NCI-H2081 (cell line): ENCODE measurements at places on chromosomes 16 and 17.

DNA sequence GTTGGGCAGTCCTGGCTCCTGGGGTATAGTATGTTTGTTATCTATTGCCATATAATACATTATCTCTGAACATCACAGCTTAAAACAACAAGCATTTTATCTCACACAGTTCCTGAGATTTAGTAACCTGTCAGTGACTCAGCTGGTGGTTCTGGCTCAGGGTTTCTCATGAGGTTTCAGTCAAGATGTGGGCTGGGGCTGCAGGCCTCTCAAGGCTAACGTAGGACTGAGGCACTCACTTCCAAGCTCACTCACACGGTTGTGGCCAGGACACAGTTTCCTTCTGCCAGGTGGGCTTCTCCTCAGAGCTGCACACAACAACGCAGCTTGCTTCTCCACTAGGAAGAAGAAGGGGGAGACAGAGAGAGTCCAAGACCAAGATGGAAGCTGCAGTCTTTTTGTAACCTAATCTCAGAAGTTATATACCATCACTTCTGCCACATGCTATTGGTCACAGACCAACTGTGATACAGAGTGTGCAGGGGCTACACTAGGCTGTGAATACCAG lies 10.3 kb upstream of the MED13 start:
- no peak for DNase-seq

- no peak for DNase-seq
Measured at GRCh38 chr16:75219088-75219487, 300 bp downstream of the CTRB1 start.

GRCh38 chr17:2828397-2829038 lies 32.3 kb downstream of the RAP1GAP2 start:
- peak; percentile 52 for DNase-seq

DNA sequence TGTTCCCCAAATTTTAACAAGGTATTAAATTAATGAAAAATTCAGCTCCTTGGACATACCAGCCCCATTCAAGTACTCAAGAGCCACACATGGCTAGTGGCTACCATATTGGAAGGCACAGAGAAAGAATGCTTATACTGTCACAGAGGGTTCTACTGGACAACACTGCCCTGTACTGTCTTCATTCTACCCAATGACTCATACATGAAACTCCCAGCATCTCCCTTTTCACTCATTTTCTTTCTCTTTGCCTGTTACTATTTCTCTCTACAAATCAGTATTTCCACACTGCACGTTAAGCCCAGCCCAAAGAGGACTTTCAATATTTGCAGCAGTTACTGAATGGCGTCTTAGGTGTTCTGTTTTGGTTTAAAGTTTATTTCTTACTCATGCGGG lies 72.1 kb upstream of the RCVRN start:
- no peak for DNase-seq

DNA sequence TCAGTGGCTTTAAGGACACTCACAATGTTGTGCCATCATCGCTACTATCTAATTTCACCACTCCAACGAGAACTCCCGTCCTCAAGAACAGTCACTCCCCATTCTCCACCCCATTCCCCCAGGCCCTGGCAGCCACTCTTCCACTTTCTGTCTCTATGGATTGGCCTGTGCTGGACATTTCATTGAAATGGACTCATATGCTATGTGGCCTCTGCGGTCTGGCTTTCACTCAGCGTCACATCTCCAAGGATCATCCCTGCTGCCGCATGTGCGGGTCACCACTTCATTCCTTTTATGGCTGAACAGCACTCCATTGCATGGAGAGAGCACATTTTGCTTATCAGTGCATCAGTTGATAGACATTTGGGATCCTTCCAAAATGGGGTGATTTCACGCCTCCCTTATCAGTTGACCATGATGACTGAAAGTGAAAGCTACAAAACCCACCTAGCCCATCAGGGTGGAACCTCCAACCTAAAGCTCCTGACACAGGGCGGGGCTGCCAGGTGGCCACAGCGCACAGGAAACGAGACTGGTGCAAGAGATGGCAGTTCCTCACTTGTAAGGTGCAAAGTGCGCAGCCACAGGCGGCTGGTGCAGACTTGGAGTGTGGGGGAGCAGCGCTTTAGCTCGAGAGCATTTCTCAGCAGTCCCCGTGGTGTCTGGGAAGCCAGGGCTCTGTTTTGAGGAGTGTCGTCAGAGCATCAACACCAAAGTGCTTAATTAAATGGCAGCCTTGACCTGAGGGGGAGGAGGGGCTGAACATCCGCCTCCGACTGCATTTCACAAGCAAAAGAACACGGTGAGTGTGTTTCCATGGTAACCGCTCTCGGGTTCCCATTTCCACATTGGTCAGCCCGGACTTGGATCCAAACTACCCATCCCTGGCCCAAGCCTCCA lies 23.8 kb downstream of the COTL1 start:
- DNase-seq: no peak

- no peak for DNase-seq
Measured at GRCh38 chr16:89956505-89957215, 8.1 kb downstream of the DEF8 start.

- DNase-seq: no peak
Measured at GRCh38 chr17:9693755-9694154, 48.4 kb downstream of the USP43 start.

DNA sequence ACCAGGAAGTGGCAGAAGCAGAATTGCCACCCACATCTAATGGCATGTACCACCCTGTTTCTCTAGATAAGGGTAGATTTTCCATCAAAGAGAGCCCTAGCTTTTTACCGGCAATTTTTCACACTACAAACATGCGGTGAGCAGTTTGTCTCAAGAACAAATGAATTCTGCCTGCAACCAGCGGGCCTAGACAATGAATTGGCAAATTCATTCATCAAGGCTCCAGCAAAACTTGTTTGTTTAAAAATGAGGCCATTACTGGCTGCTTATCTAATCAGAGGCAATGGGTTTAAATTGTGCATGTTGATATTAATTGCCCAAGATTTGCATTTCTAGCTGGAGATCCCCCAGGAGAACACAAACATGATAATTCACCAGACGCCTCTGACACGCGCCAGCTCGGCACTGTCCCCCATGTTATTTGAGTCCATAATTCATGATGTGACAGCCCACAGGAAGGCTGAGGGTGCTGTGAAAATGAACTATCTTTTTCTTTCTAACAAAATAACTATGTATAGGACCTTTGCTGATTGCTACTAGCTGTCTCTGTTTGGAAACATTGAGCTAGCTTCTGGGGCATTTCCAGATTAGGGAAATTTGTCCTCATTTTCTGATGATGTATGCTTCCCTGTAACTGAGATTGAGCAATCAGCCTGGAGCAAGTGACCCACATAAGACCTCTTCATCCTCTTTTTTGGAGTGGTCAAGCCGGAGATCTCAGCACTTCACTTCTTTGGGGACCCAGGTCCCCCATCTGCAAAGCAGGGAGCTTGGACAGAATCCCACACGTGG lies 80.8 kb downstream of the CNGB1 start:
- DNase-seq: no peak

GRCh38 chr16:27994686-27995085 lies 68.8 kb downstream of the GSG1L start:
- DNase-seq: no peak

- peak; percentile 23 for DNase-seq
Measured at GRCh38 chr17:46782250-46782953, 36.1 kb downstream of the WNT3 start.

DNA sequence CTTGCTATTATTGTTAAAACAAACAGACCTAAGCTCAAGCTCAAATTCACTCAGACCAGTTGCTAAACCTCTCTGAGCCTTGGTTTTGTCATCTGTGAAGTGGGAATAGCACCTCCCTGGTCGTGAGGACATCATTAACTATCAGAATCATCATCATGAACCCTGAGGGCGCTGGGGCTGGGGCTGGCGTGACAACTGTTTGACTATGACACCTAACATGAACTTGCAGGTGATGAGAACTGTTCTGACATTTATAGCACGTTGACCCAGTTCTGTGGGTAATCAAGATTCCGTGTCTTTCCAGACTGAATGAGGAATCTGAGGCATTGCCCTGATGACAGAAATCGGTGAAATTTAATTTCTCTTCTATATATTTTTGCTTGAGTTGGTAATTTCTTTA lies 71.3 kb upstream of the CDH5 start:
- no peak for DNase-seq

- no peak for DNase-seq
Measured at GRCh38 chr16:77967054-77967904, 55.1 kb upstream of the CLEC3A start.

DNA sequence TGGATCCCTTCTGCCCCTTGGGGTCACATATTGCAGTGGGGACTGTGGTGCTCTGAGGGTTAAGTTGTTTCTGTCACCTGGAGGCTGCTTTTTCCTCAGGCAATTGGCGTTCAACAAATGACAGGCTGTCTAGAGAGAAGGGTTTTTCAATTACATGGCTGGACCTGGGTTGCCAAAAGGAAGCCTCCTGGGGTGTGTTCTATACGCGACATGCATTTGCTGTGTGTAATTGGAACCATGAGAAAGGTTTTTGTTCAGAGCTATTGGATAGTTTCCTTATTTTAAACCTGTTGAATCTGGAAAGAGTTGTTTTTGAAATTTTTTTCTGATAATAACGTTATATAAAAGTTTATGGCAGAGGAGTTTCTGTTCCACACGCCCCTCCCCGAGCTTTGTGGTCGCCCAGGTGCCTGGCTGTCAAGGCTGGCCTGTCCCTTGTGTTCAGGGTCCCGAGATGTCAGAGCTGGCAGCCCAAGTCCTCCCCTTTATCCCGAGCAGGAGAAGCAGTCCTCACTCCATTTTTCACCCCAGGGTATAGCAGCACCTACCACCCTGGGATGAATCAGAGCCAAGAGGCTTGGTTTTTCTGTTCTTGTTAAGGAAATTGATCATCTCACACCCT lies 26.1 kb upstream of the ZNF750 start:
- DNase-seq: peak; percentile 83

GRCh38 chr16:89710709-89711564 lies 9.4 kb upstream of the SPATA2L start:
- no peak for DNase-seq

- no peak for DNase-seq
Measured at GRCh38 chr16:26729951-26730541, 336.7 kb upstream of the C16orf82 start.

- no peak for DNase-seq
Measured at GRCh38 chr17:34125010-34125409, 130.1 kb upstream of the CCL2 start.

DNA sequence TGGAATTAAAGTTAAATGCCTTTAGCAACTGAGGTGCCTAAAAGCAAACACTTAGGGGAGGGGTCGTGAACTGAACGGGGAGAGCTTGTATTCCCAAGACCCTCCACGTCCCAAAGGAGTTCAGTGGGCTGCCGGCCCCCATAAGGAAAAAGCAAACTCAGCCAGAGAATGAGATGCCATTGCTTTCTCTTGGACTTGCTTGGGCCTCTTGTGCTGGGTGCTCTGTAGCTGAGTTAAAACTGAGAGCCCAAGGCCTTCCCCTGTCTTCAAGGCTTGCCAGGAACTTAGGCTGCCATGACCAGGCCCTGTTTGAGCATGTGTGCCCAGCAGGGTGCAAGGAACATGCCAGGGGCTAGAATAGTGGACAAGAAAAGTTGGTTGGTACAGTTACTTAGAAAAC lies 199.8 kb downstream of the IRX3 start:
- DNase-seq: no peak

GRCh38 chr17:50379351-50380132 lies 6.5 kb downstream of the EME1 start:
- DNase-seq: no peak

DNA sequence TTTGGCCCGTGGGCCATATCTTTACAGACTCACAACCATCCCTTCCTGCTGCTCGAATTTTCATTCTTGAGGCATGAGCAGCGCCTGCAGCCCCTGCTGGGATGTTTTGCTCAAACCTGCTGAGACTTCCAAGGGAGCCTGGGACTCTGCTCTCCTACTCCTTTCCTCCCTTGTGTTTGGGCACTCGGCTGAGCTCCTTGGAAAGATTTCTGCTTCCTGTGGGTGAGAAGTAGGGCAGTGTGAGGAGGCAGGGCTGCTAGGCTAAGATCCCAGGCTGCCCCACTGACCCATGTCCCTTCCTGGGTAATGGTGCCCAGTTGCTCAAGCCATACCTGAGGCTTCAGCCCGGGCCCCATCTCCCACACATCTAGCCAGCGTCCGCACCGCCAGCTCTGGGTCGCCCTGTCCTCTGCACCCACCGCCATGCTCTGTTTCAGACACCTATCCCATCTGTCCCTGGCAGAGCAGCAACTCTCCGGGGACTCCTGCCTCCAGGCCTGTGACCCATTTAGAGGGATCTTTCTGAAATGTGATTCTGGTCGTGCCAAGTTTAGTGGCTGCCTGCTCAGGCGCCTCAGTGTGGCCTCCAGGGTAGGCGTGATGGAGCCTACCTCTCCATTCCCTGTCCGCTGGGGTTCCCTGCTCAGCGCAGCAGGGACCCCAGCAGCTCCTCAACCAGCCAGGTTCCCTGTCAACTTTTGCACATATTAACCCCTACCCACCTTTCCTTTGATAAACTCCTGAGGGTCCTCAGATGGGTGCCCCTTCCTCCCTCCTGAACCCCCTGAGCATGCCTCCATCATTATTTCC lies 190.1 kb downstream of the CCDC182 start:
- no peak for DNase-seq

DNA sequence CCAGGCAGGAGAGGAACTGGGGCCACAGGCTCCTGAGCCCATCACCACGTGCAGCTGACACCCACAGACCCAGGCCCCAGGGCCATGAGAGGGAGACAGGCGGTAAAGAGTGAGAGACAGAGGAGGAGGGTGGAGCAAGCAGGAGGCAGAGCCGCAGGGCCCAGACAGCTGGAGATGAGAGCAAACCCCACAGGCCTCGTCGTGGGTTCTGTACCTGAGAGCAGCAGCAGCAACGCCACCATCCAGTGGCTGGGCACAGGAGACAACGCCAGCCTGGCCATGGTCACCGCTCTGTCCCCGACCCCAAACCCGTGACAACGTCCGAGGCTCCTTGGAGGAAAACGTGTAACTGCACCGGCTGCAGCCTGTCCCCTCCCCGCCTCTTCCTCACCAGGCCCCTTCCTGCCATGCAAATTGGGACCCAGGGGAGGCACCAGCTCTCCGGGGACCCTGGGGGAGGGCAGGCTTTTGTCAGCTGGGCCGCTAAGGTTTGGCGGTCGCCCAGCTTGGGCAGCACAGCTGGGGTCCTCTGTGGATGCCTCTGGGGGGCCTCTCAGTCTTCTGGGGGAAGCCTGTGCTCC lies at the start of gene CD79B:
TSS of gene CD79B (minus strand) at position 351 of the 581 bp plus-strand sequence. CDS start at position 281, 70 bp downstream.
- no peak for DNase-seq

DNA sequence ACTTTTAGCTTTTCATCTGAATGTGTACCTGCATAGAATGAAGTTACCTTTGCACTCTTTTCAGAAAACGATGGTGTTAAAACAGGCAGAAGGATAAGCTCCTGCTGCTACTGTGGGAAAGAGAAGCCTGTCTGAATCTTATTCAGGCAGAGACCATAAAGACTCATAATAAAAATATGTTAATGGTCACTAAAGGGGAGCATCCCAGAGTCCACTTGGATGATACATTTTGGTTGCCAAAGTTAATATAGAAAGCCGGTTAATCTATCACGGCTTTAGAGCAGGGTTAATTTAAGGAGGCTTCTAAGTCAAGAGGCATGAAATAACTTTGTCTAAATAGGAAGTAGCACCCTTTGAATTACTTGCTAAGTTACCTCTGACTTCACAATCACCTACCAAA lies 2.9 kb downstream of the MARCHF10 start:
- DNase-seq: no peak
